Muscle of leg (tissue), 16 donors: ENCODE measurements at places on chromosomes 16 and 17. TPM values are rescaled to one million over a fixed set of nuclear protein-coding genes. Genes with fewer than 3 reads are reported as not detected.

The MYO15A gene
- total RNA-seq: 0.58 TPM

The CLEC19A gene
- total RNA-seq: not detected

The GPR139 gene
- total RNA-seq: not detected

The KRTAP9-8 gene
- not detected for total RNA-seq

The HAS3 gene
- total RNA-seq: 0.58 TPM

The KIF19 gene
- 1.6 TPM for total RNA-seq
